ENCODE measurements at places on chromosomes 5 and 9. TPM values are rescaled to one million over a fixed set of nuclear protein-coding genes. Genes with fewer than 3 reads are reported as not detected.

- DNase-seq, result no peak
These were observed 292.4 kb downstream of the MAST4 start for GRCh38 chr5:66888613-66889012.

GRCh38 chr5:122311961-122312590 lies at the start of gene SNCAIP:
TSS of gene SNCAIP (plus strand) at chr5:122312237. CDS start at chr5:122391135, 78,898 bp downstream.
- DNase-seq, result peak; percentile 43

DNA sequence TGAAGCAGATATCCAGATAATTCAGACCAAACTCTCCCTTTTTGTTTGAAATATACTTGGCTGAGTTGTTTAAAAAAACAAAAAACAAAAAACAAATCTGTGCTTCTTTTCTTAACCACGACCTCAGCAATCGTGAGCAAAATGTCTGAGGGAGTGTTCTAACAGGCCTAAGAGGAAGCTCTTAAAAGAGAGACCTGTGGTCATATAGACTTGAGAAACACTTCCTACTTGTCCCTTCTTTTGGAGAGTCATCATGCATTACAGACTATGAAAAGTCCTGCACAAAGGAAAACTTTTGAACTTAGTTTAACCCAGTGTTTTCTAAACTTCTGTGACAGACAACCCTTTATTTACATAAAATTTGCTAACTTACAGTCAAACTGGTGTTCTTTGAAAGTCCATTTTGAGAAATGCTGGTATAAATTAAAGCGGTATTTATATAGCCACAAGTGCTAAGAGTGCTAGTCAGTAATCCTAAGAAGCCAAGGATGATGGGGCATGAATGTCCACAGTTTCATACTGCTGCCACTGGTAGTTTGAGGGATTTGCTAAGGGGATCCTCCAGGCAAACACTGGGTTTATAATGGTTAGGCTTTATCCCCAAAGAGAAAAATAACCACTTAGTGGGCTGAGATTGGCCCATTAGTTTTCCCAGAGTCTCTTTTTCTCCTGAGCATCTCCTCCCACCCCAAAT lies 199.8 kb downstream of the LRRC70 start:
- no peak for DNase-seq

GRCh38 chr5:8333977-8334376 lies 465.0 kb downstream of the MTRR start:
- DNase-seq, result no peak

The HDAC3 gene
- total RNA-seq, result 60.7 TPM

The DMGDH gene
- total RNA-seq, result not detected
